ENCODE measurements at places on chromosomes 11 and 22.

GRCh38 chr11:4134806-4135205 lies 40.2 kb downstream of the RRM1 start:
- no peak for DNase-seq

DNA sequence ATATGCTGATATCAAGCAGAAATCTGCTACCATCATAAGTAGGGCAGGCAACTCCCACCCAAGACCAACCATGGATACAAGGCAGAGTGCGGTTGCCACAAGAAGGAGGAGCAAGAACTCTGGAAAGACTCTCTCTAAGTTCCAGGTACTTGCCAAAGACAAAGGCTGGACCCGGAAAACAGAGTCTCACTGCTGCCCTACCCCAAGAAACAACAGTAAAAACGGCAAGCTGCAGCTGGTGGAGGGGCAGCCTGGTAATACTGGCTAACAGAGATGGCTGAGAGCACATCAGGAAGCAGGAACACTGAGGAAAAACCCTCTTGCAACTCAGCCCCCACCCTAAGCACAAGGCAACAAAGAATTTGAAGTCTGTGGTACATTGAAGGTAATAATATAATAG lies 27.7 kb upstream of the NXPE2 start:
- no peak for DNase-seq

GRCh38 chr11:96303980-96304379 lies 39.0 kb downstream of the MAML2 start:
- no peak for DNase-seq

GRCh38 chr11:87779276-87780067 lies 395.8 kb downstream of the RAB38 start:
- DNase-seq = no peak

DNA sequence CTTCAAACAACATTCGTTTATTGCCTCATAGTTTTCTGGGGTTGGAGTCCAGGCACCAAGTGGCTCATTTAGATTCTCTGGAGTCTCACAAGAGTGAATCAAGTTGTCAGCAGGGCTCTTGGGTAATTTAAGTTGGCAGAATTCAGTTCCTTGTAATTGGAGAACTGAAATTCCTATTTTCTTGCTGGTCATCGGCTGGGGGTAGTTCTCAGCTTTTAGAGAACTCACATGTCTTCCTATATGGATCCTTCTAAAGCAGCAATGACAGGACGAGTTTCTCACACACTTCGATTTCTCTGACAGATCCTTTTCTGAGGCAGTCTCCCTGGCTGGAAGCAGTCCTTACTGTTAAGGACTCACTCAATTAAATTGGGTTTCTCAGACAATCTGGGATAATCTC lies 17.3 kb upstream of the OOSP4B start:
- DNase-seq = no peak

DNA sequence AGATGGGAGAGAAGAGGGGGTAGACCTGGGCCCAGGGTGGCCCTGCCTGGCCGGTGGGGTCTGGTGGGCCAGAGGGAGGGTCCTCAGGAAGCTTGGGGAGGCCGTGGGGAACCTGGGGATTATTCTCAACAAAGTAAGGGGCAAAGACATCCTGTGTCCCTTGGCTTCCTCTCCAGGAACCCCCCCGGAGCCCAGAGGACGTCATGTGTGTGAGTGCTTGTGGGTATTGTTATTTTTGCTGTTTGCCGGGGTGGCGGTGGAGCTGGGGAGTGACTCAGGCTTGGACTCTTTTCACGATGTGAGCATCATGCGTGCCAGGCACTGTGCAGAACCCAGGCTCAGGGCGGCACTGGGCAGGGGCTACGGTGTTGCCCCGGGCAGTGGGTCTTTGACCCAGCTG lies 982 bp upstream of the SHANK3 start:
- DNase-seq = no peak

DNA sequence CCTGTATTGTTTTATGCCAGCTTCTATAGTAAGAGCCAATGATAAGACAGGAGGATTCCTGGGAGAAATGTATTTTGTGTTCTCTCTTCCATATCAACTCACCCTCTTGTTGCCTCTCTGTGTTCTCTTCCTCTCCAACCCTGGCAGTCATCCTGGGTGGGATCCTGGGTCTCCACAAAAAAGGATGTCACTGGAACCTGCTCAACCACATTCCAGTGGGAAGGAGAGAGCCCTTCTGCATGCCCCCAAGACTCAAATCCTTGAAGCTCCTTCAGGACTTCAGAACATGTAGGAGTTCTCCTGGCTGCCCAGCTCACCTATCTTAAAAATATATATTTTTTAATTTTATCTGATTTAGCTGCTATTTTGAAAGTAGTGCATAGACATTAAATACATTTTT lies 26.1 kb downstream of the APOL6 start:
- no peak for DNase-seq

DNA sequence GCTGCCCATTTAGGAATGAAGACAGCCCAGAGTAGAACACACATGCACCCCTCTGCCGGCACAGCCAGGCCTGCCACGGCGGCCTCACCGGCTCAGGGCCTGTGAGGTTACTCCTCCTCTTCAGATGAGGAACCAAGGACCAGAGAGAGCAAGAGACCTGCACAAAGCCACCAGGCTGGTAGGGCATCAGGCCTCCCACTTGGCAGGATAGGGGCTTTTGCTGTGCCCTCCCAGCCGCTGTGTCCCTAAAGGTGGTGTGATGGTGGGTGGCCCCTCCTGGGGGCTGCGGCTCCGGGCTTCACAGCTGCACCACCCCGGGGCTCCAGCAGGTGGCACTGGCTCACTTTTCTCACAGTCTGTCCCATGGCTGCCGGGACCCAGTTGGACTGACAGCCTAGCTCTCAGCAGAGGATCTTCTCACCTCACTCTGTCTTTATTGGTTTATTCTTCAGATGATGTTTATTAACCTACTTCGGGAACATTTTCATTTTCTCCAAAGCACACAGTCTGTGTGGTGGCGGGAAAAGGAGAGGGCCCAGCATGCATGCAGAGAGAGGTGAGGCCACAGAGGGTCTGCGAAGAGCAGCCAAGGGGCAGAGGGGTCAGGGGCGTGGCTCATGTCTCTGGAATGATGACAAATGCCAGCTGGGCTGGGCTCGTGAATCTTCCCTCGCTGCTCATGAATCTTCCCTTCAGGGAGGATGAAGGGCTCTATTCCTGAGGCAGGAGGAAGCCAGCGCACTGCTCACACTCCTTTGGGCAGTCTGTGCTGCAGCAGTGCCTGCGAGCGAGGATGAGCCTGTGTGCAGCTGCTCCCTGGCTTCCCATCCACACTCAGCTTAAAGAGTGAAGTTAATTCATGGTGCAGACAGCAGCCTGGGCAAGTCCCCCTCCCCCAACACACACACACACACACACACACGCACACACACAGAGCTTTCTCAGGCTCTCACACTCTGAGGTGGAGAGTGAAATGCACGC lies 101.1 kb upstream of the PITPNB start:
- DNase-seq = peak; percentile 65

- no peak for DNase-seq
Observed at GRCh38 chr22:49366437-49366836, 461.2 kb downstream of the BRD1 start.

- no peak for DNase-seq
Observed at GRCh38 chr11:35742707-35743454, 80.3 kb downstream of the TRIM44 start.

GRCh38 chr11:82969811-82970210 lies 68.3 kb downstream of the DDIAS start:
- no peak for DNase-seq

DNA sequence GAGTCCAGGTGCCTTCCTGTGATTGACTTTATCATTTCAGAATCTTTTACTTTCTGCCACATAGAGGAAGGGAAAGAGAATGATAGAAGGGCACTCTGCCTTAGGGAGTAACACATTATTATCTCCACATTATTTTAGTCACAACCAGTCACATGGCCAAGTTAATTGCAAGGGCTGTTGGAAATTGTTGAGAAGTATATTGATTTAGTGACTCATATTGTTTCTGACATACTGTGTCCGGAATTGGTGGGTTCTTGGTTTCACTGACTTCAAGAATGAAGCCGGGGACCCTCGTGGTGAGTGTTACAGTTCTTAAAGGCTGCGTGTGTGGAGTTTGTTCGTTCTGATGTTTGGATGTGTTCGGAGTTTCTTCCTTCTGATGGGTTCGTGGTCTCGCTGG lies 8.7 kb downstream of the OR51B4 start:
- no peak for DNase-seq

GRCh38 chr11:9052316-9052715 lies 39.1 kb downstream of the SCUBE2 start:
- DNase-seq = no peak

DNA sequence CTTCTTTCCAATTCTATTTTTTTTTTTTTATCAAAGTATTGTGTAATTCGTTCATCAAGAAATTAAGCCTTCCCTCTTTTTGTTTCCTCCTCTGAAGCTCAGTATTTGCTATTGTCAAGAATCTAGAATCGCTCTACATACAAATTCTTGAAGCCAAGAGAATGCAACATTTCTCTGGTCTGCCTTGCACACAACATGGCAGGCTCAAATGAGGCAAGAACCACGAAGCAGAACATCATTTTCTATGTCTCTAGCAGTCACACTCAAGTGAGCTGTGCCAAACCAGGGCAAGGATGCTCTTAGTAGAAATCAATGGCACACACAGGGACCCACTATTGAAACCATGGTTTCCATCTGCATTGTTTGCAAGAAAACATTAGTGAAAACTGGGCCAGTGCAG lies 46.7 kb upstream of the SLC1A2 start:
- DNase-seq = no peak

- DNase-seq = no peak
Observed at GRCh38 chr22:35335936-35336781, 36.5 kb downstream of the TOM1 start.

GRCh38 chr11:57901278-57901677 lies 122.4 kb upstream of the OR9Q1 start:
- no peak for DNase-seq

DNA sequence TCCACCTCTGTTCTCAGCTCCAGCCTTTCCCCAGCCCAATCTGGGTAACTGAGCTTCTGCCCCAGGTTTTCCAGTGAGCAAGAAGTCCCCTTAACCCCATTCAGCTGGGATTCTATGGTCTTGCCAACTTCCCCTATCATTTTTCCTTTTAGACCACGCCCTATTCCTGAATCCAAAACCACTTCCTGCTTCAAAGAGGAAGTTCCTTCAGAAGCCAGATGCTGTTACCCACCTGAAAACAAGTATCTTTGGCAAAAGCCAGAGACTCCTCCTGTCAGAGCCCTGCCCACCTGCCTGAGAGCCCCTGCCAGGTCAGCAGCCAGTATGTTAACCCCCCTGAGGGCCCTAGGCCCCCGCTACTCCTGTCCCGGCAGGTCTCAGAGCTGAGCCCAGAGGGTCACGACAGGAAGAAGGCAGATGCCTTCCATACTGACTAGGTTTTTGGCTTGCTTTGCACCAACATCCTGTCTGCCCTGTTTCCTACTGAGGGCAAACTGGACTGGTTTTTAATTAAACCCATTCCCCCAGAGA lies 20.3 kb upstream of the MICAL2 start:
- DNase-seq = no peak

- DNase-seq = no peak
Observed at GRCh38 chr11:39971938-39972337, 1487.5 kb downstream of the LRRC4C start.

DNA sequence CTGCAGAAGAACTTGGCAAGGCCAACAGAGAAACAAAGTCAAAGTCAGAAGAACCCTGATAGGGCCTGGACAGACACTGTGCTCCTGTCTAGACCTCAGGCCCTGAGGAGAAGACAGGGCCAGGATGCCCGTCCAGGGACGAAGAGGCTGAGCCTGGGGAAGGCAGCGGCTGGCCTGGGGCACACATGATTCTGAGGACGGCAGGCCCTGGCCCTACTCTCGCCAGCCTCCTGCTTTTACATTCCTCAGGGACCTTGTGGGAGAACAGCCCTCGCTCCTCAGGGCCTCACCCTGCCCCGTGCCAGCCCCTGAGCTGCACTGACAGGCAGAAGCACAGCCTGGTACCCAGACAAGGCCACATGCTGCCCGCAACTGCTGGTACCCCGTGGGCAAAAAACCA lies 43.6 kb upstream of the TTLL12 start:
- DNase-seq = no peak

GRCh38 chr11:28346209-28346608 lies 238.0 kb downstream of the METTL15 start:
- DNase-seq = no peak

DNA sequence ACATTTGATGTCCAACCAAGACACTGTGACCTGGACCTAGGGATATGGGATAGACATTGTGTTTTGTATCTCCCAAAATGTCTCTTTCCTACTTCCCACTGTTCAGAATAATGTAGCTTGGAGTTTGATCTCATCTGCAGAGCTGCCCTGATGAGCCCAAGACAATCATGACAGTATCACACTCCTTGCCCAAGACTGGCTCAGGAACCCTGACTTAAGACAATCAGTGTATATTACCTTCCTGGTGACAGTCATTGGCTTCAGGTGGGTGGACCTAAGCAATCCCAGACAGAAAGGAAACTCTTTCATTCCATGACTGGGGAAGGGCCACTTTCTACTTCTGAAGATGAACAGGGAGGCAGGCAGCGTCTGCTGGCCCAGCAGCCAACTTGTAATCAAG lies 14.3 kb upstream of the RTN4RL2 start:
- DNase-seq = no peak

- no peak for DNase-seq
Observed at GRCh38 chr11:4464216-4465159, 15.4 kb downstream of the OR52K2 start.

DNA sequence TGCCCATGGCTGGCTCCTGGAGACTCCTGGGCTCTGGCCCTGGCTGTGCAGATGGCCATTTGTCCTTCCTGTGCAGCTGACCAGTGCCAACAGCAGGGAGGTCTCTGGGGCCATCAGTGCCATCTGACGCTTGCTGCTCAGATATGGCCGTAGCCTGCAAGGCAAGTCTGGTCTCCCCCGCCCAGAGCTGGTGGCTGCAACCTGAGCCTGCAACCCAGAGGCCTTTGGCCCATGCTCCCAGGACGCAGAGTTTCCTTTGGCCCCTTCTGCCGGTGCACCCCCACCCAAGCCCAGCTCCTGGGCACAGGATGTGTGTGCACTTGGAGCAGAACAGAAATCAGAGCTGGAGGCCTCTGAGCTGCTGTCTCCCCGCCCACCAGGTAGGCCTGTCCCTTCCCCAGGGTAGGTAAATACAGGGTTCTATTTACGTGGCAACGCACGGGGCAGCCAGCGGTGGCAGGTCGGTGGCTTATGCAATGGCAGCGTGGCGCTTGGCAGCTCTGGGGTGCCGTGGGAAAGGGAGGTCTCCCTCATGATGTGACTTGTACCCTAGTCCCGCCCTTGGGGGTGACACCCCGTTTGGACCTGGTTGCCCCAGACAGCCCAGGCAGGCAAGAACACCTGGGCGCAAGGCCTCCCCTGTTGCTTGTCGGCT lies 21.0 kb upstream of the MYEOV start:
- DNase-seq = no peak

GRCh38 chr11:79244798-79245197 lies 196.0 kb downstream of the TENM4 start:
- no peak for DNase-seq

GRCh38 chr22:43957871-43958270 lies 2.6 kb downstream of the SAMM50 start:
- no peak for DNase-seq

GRCh38 chr11:23749762-23750430 lies 747.0 kb upstream of the LUZP2 start:
- DNase-seq = no peak
